HuH-7 (cell line): ENCODE measurements at places on chromosomes 16 and 17.
A peak's percentile ranks its signal among the peaks of the same experiment; 100 is the strongest.

DNA sequence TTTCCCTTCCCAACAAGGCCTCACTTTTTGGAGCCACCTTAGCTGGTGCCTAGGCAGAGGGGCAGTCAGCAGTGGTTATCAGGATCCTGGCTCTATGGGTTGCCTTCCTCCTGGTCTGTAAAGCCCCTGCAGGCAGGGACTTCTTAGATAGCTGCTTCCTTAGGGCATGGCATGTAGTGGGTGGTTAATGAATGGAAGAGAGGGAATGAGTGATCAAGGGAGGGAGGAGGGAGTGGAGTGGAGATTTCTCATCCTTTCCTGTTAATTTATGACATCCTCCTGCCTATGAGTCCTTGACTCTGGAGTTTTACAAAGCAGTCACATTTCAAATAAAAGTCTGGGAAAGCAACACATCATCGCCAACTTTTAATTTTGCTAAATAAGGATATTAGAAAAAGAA lies 40.7 kb downstream of the SNX20 start:
- DNase-seq, result no peak

GRCh38 chr17:6072611-6073010 lies 2.4 kb downstream of the WSCD1 start:
- DNase-seq, result no peak

DNA sequence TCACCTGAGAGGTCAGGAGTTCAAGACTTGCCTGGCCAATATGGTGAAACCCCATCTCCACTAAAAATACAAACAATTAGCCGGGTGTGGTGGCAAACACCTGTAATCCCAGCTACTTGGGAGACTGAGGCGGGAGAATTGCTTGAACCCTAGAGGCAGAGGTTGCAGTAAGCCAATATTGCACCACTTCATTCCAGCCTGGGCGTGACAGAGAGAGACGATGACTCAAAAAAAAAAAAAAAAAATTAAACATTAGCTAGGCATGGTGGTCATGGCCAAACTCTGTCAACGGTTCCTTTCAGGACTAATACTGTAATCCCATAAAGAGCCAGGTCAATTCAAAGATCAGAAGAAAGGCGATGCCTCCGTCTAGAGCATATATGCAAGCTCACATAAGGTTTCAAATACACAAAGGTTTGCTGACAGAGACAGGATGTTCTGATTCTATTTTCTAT lies 2.4 kb downstream of the RNF157 start:
- DNase-seq, result peak; percentile 59

DNA sequence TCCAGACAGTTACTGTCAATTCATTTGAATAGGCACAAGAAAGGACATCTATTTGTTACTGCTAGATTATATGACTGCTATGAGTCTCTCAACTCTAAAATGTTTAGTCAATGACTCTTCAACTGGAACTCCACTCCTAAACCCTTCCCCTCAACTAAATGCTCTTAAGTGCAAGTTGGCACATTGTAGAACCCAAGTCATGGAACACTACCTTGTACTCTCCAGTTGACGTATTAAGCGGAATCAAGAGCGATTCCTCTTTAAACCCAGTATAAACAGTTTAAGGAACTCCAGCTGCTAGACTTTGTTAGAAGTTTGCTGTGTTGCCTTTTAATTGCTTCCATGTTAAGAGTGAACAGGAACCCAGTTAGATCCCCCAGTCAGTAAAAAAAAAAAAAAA lies 44.6 kb downstream of the STH start:
- no peak for DNase-seq

DNA sequence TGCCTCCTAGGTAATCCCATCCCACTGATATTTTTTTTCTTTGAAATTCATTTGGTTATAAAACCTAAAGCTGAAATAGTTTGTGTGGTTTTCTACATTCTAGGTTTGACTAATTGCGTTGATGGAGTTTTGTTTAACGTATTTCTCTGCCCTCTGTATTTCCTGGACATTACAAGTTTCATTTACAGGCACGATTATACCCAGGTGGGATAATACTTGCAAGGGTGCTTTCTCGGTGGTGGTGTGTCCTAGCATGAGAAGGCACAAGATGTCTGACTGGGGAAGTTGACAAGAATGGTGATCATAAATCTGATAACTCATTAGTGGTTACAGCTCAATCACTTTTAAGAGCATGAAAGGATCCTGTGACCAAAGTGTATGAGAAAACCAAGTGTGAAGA lies 45.0 kb downstream of the DYNLRB2 start:
- no peak for DNase-seq

DNA sequence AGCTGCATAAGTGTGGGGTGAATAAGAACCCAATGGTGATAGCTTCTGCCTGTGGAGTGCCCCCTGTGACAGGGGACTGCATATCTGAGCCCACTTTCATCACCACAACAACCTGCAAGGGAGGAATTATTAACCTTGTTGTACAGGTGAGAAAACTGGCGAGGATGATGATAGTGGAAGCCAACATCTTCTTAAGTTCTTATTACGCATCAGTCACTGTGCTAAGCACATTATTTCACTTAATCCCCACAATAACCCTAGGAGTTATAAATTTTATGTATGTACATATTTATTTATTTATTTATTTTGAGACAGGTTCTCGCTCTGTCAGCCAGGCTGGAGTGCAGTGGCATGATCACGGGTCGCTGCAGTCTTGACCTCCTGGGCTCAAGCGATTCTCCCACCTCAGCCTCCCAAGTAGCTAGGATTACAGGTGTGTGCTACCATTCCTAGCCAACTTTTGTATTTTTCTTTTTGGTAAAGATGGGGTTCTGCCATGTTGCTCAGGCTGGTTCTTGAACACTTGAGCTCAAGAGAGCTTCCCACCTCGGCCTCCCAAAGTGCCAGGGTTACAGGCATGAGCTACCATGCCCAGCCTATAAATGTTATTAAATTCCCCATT lies 7.6 kb downstream of the PDILT start:
- DNase-seq, result no peak

DNA sequence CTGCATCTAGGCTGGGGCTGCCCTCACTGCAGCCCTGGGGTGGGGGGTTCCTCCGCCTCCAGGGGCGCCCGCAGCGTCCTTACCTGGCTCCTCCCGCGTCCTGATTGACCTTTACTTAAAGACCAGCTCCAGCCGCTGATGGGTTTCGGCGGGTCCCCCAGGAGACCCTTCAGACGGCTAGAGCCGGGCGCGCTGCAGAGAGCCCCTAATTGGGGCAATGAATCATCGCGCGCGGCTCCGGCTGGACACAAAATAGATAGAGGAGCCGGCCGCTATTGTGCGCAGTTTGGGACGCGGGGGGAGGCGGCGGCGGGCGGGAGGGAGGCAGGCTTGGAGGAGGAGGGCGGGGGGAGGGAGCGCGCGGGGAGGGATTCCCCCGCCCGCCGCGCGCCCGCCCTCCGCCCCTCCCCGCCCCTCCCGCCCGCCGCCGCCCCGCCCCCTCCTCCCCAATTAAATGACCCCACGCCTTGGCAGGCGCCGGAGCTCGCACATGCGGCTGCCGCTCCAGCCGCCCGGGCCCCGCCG lies 56.5 kb upstream of the CIBAR2 start:
- peak; percentile 93 for DNase-seq

DNA sequence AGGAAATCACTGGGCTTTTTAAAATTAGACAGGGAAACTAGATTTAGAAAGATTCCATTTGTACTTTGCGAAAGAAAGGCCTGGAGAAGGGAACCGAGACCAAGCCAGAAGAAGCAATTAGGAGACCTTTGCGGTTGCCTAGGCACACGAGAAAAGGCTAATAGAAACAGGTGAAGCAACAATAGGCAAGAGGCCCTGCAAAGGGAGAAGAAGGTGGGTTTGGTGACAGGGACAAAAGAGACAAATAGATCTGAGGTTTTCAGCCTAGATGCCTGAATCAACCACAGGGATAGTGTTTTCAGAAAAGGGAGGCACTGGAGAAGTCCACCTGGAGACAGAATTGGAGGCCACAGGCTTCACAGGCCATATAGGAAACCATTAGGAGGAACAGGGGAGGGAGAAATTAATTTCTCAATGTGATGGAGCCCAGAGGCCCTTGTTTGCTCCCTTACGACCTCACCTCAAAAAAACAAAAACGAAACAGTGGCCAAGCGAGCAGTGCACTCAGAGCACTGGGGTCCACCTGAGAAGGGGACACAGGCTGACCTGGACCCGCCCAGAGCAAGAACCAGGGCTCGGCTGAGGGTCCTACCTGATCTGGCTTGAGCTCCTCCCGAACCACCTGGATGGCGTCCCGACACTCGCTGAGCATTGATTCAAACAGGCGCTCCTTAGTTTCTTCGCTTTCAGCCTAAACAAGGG lies 22.3 kb downstream of the SRP68 start:
- no peak for DNase-seq

DNA sequence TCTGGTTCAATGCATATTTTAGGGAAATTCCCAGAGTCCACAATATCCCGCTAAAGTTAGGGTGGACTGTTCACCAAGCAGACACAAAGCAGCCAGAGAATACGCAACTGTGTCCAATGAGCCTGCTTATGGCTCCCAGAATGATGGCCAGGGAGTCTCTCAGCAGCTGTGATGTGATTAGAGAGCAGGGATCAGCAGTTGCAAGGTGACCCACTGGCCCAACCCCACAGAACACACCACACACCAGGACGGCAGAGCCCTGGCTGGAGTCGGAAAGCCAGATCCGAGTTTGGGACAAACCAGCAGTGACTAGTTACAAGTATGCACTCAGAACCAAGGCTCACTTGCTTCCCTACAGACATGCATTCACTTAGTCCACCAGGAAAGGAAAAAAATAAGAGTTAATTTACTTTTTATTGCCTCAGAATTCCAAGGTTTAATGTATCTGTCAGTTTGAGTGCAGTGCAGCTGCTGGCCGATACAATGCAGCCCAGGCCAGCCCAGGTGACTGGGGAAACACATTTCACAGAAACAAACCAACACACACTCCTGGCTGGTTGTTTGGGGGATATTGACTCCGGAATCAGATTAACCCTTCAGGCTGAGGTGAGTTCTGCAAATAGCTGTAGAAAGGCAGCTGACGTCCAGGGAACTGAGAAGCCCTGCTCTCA lies 121.7 kb downstream of the HIC1 start:
- no peak for DNase-seq

DNA sequence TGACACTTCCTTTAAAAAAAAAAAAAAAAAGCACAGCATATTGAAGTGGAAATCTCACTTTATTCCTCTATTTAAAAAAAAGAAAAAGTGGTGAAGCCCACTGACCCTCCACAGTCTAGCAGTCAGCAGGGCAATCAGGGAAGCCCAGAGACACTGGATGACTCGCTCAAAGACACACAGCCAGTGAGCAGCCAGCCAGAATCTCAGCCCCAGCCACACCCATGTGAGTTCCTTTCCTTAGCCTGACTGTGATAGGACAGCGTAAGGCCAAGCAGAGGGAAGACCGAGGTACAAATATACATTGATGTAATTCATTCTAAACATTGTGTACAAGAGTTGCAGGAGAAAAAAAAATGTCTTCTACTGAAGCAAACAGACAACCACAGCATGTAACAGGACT lies 22.5 kb downstream of the XPO6 start:
- no peak for DNase-seq

- DNase-seq, result no peak
Observed at GRCh38 chr16:89358030-89359005, 132.0 kb downstream of the ANKRD11 start.

- DNase-seq, result no peak
Observed at GRCh38 chr17:78131172-78132083, 857 bp downstream of the TMC8 start.

DNA sequence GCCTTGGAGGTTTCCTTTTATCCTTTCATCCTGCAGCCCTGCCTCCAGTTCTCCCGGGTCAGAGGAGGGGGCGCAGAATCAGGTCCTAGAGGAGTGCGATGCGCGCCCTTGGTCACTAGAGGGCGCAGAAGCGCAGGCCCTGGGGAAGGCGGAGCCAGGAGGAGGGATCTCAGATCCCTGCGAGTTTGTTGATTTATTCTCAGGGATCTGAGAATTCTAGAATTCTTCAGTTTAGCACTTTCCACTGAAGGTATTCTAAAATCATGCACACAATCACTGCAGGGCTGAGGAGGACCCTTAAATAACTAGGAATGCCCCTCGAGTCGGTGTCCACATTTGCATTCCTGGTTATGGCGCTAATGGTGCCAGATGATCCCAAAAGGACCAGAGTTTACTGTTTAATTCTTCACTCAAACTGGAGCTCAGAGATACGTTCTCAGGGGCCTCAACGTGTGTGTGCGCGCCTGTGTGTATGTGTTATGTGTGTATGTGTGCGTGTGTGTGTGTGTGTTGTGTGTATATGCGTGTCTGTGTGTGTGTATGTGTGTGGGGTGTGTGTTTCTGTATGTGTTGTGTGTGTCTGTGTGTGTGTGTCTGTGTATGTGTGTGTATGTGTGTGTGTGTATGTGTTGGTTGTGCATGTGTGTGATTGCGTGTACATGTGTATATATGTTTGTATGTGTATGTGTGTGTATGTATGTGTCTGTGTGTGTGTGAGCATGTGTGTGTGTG lies 6.9 kb upstream of the ELAC2 start:
- DNase-seq, result peak; percentile 64

DNA sequence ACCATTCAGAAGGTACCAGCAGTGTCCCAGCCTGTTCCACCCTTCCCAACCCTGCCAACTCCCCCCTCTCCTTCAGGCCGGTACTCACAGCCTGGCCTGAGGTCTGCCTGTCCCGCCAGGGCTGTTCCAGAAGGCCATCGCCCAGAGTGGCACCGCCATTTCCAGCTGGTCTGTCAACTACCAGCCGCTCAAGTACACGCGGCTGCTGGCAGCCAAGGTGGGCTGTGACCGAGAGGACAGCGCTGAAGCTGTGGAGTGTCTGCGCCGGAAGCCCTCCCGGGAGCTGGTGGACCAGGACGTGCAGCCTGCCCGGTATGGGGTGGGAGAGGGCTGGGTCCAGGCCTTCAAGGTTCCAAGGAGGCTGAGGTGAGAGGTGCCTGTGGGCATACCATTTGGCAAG lies 5.3 kb upstream of the SPEM1 start:
- no peak for DNase-seq

- no peak for DNase-seq
Observed at GRCh38 chr17:78441271-78441971, 63.0 kb downstream of the PGS1 start.

GRCh38 chr17:30547778-30548573 lies 70.8 kb downstream of the GOSR1 start:
- no peak for DNase-seq

- no peak for DNase-seq
Observed at GRCh38 chr17:16933317-16934132, 38.4 kb downstream of the TNFRSF13B start.

- no peak for DNase-seq
Observed at GRCh38 chr16:85079785-85080570, 32.3 kb downstream of the CIBAR2 start.

DNA sequence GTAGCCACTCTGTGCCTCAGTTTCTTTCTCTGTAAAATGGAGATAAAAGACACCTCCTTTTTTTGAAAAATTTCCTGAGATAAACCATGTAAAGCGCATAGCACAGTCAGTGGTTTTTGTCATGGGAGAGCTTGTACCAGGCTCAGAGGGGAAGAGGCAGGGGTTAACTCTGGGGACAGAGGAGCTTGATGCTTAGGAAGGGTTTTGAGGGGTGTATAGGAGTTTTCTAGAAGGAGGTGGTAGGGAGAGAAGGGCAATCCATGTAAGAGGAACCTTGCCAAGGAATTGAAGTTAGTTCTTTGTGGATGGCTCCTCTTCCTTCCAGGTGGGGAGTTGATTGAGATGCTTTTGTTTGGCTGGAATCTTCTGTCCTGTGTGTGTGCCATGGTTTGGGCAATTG lies 131.9 kb upstream of the GSE1 start:
- DNase-seq, result no peak

- DNase-seq, result no peak
Observed at GRCh38 chr17:78141437-78142118, 4.6 kb upstream of the C17orf99 start.

GRCh38 chr16:4295581-4295980 lies 20.3 kb upstream of the GLIS2 start:
- no peak for DNase-seq

GRCh38 chr16:57379579-57379978 lies 7.3 kb downstream of the CX3CL1 start:
- no peak for DNase-seq
